ENCODE measurements at places on chromosomes 13 and 19. TPM values are rescaled to one million over a fixed set of nuclear protein-coding genes. Genes with fewer than 3 reads are reported as not detected.

DNA sequence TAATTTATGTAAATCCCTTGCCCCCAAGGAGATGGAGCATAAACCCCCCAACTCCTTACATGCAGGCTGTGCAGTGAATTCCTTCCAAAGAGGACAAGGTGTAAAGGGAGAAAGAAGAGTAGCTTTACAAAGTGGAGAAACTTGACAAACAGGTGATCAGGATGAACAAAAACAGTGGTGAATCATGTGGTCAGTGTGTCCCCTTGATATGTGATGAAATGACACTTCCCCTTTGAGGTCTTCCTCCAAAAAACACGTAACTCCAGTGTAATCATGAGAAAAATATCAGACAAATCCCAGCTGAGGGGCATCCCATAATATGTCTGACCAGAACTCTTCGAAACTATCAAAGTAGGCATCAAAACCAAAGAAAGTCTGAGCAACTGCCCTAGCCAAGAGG, 29.5 kb upstream of the AKT2 start:
- H3K36me3 ChIP-seq = peaks cover 13% of the 10 kb centered on the region
- no peak overlapping the region for H3K4me3 ChIP-seq
- H3K4me1 ChIP-seq = no peaks in the 10 kb centered on the region
- no peak for DNase-seq
- no peaks in the 10 kb centered on the region for H3K27me3 ChIP-seq
- H3K27ac ChIP-seq = no peak overlapping the region

DNA sequence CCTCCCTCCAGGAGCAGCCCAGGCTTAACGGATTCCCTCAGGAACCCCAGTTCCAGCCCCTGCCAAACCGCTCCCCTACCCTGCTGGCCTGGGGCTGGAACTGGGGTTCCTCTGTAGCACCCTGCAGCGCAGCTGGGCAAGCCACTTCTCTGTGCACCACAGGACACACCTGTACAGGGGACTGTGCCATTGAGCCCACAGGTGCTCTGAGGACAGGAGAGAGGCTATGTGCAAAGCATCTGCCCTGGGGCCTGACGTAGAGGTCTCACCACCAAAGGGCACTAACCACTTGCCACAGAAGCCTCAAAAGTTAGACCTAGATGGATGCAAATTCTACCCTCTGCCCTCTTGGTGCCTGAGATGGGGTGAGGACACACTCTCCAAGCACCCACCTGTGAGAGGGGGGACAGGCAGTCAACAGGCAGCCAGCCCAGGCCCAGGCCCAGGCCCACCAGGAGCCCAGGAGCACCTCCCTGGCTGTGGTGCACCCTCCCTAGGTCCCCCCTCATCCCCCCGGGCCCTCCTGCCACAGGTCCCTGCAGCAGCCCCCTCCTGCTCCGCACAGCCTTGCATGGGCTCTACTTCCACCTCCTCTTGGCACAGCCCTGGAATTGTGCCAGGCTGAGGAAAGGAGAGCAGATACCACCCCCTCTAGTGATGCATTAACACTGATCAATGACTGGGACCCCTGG, 27.6 kb upstream of the SLC35E1 start:
- DNase-seq = no peak
- H3K27me3 ChIP-seq = no peaks in the 10 kb centered on the region
- no peaks in the 10 kb centered on the region for H3K36me3 ChIP-seq
- H3K4me1 ChIP-seq = peaks cover 44% of the 10 kb centered on the region
- H3K27ac ChIP-seq = no peak overlapping the region

DNA sequence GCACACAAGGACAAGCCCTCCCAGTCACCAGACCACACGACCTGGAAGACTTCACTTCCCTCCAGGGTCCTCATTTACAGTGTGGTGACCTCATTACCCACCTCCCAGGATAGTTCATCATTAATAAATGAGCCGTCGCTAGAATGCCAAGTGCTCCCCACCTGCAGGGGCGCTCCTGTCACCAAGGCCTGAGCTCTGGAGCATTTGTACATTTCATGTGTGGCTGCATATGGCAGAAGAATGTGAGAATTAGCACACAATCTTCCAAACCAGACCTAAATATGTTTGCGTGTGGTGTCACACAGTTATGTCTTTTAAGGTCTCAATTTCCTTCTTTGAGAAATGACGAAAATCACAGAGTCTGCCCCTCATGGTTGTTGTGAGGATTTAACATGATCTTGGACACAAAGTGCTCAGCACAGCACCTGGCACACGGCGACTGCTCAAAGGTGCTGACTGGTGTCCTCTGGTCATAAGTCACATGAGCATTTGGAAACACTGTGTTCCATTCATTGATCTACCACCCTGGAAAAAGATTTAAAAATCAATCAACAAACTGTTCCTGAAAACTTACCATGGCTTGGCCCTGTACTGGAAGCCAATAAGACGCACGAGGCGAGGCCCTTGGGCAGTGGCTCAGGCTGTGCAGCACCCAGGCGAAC, 150.6 kb upstream of the SPACA7 start:
- H3K4me1 ChIP-seq = no peaks in the 10 kb centered on the region
- no peak for DNase-seq

- DNase-seq = no peak
- peaks cover 49% of the 10 kb centered on the region for H3K36me3 ChIP-seq
- H3K4me1 ChIP-seq = peaks cover 26% of the 10 kb centered on the region
Measured at GRCh38 chr19:13831537-13832467, 36.6 kb downstream of the ZSWIM4 start.

DNA sequence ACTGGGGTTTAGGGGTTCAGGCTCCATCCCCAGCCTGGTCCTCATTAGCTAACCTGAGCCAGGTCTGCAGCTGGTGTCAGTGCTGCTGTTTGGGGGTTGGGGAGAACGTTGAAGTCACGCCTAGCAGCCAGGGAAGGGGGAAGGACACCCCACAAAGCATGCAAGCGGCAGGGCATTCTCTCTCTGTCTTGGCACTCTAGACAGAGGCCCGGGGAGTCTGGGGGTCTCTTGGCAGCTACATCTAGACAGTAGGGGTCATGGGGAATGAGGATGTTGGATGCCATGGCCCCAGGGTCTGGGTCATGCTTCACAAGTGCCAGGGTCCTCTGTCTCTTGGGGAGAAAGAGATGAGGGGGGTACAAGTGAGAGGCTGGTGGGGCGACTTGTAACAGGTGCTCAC, 2.6 kb downstream of the ERICH4 start:
- no peaks in the 10 kb centered on the region for H3K36me3 ChIP-seq
- H3K27me3 ChIP-seq = peaks cover 3% of the 10 kb centered on the region
- no peak overlapping the region for H3K27ac ChIP-seq
- DNase-seq = no peak
- H3K4me3 ChIP-seq = no peak overlapping the region

DNA sequence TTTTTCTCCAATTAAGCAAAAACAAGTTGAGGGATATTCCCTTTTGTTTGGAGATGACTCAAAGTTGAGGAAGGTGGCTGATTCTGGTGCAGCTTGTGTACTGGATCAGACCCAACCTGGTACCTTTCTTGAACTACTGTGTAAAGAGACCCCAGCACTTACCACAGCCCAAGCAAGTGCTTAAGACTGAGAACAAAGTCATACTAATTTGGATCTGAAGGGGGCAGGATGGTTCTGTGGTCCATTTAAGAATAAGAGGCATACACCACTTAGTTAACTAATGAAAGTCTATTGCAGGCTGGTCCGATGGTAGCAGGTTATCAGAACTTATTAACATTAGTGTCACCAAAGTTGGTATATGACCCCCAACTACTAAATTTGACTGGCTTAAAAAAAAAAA, 6.3 kb downstream of the THSD1 start:
- H3K4me3 ChIP-seq = no peak overlapping the region
- no peaks in the 10 kb centered on the region for H3K36me3 ChIP-seq
- H3K4me1 ChIP-seq = no peaks in the 10 kb centered on the region

IGFL2 gene
- total RNA-seq = not detected

MED25 gene
- 76.8 TPM for total RNA-seq

WDR88 gene
- total RNA-seq = not detected

SIGLEC12 gene
- 0.13 TPM for total RNA-seq

NOVA2 gene
- 1.6 TPM for total RNA-seq

CYP2F1 gene
- not detected for total RNA-seq

Data from psoas muscle (tissue), 8 donors.